ENCODE measurements at places on chromosomes 3 and 15.

DNA sequence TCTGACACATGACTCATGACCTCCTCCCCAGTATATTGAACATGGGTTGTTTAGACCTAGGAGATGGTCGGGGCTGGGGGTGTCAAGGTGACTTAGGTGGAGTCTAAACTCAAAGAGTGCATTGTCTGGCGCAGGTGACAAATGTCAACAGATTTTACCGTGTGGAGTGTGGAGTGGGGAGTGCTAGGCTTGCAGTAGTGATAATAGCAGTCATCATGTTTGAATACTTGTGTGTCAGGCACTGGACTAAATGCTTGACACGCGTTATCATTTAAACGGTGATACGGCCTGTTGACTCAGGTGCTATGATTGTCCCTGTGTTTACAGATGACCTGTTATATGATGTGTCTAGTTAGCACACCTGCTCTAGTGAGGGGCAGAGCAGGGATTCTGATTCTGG, 30.8 kb downstream of the MUC20 start:
- DNase-seq = no peak

- no peak for DNase-seq
Observed at GRCh38 chr3:39434574-39434973, 28.1 kb downstream of the RPSA start.

- no peak for DNase-seq
Observed at GRCh38 chr3:28019740-28020139, 221.7 kb upstream of the CMC1 start.

DNA sequence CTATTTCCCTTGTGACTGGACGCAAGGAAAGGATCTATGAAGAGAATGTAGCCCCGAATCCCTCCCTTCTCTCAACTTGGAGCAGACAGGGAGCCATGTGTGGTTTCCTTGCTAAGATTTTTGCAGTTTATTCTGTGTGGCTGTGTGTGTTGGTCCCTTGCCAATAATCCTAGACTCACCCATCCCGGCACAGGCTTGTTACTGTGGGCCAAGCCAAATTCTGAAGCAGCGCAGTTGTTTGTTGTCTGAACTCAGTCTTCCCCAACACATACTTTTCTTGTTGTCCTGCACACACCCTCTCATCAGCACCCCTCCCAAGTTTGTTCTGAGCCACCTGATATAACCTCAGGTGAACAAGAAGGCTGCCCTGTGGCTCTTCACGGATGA, 193.3 kb upstream of the CTDSPL start:
- DNase-seq = peak; percentile 70

DNA sequence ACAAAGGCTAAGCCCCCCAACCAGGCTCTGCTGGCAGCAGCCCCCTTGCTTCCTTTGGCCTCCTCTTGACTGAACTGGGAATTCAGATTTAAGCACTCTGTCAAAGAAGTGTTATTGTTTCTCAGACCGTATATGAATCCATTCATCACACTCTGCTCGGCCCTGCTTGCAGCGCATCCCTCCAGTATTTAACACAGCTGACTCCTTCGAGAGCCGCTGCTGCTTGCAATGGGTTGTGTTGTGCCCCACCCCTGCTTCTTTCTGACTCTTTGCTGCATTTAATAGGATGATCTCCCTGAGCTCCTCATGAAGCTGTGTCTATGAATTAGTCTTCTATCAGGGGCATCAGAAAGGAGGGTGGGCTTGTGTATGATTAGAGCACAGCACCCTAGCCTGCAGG, 31.2 kb downstream of the C3orf20 start:
- DNase-seq = no peak

GRCh38 chr15:59432389-59432788, 5.6 kb upstream of the FAM81A start:
- DNase-seq = no peak
